ENCODE measurements at places on chromosomes 3 and 15. TPM values are rescaled to one million over a fixed set of nuclear protein-coding genes. Genes with fewer than 3 reads are reported as not detected.

The ALDH1A3 gene
- total RNA-seq, result 0.47 TPM

The TGM5 gene
- total RNA-seq, result not detected

The ACVR2B gene
- 4.5 TPM for total RNA-seq

The ANKRD63 gene
- total RNA-seq, result not detected

The IQCF2 gene
- not detected for total RNA-seq

The ADIPOQ gene
- not detected for total RNA-seq

The FAM81A gene
- total RNA-seq, result 0.81 TPM

The KCNMB2 gene
- not detected for total RNA-seq

The XXYLT1 gene
- 8.8 TPM for total RNA-seq

The CCR2 gene
- 1.4 TPM for total RNA-seq

The CD86 gene
- total RNA-seq, result 4.7 TPM

The LRRC28 gene
- 11.3 TPM for total RNA-seq

DNA sequence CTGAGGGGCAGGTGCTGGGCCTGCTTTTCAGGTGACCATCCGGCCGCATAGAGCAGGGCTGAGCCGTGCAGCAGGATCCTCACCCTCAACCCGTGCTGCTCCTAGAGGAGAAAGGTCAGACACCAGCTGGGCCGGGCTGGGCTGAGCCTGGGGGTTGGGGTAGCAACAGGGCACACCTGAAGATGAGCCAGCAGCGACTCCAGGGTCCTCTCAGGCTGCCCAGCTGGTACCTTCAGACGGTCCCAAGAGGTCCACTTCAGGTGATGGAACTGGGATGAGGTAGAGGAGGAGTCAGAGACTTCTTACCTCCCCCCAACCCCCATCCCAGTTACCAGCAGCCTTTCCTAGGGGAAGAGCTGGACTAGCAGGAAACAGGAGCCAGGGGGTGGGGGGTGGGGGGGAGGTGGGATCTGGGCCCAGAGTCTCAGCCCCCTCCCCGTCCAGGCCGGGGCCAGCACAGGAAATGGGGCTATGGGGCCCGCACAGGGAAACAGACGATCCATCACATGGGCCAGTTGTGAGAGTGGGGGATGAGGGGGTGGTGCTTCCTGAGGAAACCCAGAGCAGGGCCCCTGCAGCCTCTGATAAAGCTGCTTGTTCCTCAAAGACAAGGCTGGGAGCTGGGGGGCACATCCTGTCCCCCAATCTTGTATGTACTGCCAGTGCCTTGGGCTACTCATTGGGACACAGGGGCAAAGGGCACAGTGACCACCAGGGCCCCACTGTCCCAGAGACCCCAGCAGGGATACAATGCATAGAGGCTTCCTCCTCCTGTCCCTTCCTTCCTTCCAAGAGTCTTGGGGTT lies 3.0 kb downstream of the INKA1 start:
- no peak for DNase-seq

DNA sequence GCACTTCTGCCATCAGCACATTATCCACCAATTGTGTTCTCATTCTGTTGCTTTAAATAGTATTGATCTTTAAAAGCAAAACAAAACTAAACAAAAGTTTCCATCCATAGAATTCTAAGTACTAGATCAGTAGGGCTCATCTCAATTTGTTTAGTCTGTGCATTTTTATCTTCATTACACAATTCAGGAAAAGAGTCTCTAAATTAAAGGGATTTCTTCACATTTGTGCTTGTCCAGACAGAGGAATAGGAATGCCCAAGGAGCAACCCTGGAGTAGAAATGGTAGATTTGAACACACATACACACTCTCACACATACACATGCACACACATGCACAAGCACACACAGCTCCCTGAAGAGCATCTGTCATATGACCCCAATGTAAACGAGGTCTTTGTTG lies 21.4 kb downstream of the LMCD1 start:
- no peak for DNase-seq

GRCh38 chr15:38972831-38973230 lies 408.2 kb upstream of the RASGRP1 start:
- no peak for DNase-seq

GRCh38 chr3:172627057-172627809 lies 83.6 kb downstream of the NCEH1 start:
- no peak for DNase-seq

- no peak for DNase-seq
These were observed 7.3 kb downstream of the SSR3 start for GRCh38 chr3:156547637-156548036.

- no peak for DNase-seq
These were observed 12.9 kb downstream of the TGFBR2 start for GRCh38 chr3:30619318-30619717.

- DNase-seq, result no peak
These were observed 246.3 kb downstream of the GOLGA6L6 start for GRCh38 chr15:20295238-20295811.

- DNase-seq, result no peak
These were observed 91.2 kb downstream of the AQP9 start for GRCh38 chr15:58229297-58229768.

- no peak for DNase-seq
These were observed 52.6 kb downstream of the AGTR1 start for GRCh38 chr3:148750296-148750695.

DNA sequence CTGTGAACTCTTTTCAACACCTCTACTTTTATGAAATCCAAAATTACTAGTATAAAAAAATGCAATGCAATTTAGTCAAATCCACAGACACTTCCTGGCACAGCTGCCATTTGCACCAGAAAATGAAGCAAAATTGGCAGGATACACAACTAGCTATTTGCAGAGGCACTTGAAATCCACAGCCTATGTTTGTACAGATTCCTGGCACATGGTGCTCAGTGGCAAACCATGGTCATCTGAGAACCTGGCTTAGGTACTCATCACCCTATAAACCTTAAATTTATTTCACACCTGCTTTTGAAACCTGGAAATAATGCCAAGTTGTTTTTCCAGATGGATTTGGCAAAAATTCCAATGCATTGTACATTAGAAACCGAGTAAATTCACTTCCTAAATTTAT lies 20.2 kb upstream of the PPM1L start:
- DNase-seq, result no peak

GRCh38 chr3:12948891-12949711 lies 107.7 kb upstream of the RPL32 start:
- DNase-seq, result no peak

DNA sequence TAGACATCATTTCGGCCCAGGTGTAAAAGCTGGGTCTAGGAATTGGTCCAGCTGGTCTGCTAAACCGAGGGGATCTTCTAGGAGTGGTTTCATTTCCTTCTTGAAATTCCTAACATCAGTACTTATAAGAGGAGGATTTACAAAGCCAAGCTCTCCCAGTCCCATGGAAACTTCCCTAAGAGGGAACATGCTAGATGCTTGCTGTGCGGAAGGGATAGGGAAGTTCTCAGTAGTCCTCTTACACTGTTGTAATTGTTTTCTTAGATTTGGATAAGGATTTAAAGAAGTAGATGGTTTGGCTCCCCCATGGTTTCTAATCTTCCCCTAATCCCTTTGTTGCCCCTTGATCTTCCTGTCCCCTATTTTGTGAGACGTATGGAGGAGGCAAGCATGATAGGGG lies 89.7 kb upstream of the XCR1 start:
- DNase-seq, result no peak

DNA sequence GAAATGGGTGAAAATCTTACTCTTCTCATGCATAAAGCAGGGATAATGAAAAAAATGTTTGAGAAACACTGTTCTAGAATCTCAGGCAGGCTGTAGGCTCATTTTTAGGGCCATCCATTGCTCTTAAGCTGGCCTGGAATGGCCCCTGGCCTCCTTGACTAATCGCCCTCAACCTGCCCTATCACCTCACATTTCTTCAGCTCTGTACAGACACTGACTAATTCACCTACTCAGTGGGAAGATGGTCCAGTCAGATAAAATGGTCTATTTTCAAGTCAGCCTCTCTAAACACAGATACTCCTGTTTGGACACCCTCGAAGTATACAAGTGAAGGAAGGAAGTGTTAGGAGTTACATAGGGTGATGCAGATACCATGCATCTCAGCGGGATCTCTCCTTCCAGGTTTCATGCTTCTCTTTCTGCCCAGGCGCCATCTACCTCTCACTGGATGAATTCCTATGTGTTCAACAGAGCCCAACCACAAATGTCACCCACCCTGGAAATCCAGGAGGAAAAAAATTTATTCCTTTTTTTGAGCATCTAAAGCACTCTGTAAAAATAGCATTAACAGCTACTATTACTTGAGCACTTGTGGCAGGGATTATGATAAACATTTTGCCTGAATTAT lies 12.1 kb downstream of the FMN1 start:
- DNase-seq, result no peak

DNA sequence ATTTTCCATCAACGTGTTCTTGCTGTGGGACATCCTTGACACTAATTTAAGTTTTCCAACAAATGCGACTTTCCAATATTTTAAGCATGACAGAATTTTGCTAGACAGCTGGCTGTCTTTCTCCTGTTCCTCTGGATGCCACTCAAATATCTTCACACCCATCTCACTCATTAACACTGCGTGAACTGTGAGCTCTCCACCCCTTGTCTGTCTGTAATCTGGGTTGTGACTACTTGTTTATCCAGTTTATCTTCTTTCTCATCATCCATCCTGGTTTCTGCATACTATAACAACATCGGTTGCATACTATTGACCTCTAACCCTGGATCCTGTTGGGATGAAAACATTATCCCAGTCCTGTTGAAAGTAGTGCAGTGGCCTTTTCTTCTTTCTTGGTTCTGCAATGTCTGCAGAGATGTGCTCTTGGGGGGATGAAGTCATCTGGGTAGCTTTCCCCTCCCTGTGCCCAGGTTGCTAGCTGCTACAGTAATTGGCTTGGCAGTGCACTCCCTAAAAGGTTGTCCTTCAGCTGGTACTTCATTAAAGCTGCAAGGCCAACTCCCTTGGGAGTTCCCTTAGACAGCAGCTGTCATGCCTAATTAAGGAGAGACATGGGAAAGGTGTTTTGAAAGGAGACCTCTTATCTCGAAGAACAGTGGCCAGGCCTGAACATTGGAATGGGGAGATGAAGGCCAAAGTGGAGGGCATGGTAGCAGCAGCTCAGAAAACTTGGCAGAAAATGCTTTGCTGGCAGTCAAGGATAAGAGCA lies 24.7 kb downstream of the KAT2B start:
- no peak for DNase-seq

DNA sequence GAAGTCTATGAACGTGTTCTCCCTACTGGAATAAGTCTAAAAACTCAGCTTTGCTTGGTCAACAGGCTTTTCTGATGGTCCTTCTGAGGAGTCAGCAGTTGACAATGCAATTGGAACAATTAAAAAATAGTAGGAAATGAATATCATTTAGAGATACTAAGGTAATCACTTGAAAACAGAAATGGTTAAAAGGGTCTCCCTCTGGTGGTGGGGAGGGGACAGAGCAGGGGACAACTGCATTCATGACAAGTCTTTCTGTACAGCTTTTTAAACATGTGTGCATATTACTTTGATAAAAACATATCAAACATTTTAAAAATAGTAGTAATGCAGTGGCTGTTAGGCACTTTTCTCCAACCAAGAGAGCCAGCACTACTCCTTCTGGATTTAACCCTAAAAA lies 119.9 kb upstream of the FHIT start:
- no peak for DNase-seq

GRCh38 chr15:90938261-90938660 lies 3.2 kb downstream of the UNC45A start:
- no peak for DNase-seq

DNA sequence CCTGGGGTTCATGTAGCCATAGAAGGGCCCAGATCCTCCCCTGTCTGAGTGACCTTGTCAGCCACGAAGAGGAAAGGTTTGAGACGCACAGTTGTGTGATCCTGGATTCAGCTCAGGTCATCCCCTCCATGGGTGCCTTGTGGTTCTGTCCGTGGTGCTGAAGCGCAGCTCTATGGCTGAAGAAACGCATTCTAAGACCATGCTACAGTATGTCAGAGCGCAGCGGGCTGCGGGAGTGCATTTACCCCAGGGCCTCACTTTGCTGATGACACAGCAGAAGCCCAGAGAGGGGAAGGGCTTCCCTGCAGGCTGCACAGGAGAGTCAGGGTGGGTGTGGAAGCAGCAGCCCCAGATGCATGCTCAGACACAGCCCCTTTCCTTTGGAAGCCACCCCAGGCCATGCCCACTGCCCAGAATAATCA lies 68.8 kb upstream of the IQSEC1 start:
- no peak for DNase-seq

GRCh38 chr3:150063237-150063636 lies 92.5 kb upstream of the PFN2 start:
- DNase-seq, result no peak

- peak; percentile 9 for DNase-seq
These were observed 397.5 kb upstream of the ATP10A start for GRCh38 chr15:26260517-26261133.

- DNase-seq, result peak; percentile 14
These were observed 258.7 kb upstream of the TGFBR2 start for GRCh38 chr3:30347679-30348216.

GRCh38 chr3:123773681-123774431 lies 110.3 kb downstream of the MYLK start:
- no peak for DNase-seq

DNA sequence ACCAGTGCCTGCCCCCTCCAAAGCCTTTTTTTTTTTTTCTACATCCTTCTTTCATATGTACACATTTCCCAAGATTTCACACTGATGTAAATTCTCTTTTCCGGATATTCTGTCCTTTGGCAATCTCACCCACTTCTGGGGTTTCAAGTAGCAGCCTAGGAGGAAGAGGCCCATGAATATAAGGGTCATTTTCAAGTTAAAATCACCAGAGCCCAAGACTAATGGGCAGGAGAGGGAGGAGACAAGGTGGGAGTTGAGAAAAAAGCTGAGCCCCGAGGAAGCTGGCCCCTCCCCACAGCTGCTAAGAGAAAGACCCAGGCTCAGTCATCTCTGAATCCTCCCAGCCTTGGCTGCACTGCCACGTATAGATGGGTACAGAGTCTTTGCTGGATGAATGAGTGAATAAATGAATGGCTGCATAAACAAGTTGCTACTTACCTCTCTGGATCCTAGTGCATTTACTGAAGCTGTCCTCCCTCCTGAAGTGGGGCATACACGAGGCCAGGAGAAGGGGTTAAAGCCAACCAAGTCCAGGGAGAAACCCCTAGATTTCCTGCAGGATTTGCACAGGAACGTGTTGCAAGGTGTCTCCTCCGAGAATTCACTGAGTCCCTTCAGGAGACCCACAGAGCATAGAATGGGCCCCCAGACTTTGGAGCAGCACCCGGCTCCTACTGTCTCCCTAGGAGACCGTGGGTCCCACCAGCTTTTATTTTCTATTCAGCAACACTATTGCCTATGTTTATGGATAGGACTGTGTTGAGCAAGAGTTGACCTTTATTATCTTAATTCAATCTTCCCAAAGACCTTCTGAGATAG lies 100.8 kb upstream of the LIPC start:
- DNase-seq, result no peak

DNA sequence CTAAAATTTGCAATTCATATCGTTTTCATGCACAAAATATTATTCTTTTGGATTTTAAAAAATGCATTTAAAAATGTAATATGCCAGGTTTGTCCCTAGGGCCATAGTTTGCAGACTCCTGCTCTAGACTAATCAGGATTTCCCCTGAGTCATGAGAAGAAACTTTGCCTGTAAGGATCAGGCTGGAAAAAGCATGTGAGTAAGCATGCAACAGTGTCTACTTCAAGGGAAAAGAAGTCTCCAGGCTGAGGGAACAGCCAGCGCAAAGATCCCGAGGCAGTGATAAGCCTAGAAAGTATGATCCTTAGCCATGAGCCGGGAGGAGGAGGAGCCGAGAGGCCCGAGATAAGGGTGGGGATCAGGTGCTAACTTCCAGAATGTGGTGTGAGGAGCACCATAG lies 382.8 kb upstream of the CFAP20DC start:
- no peak for DNase-seq
